ENCODE measurements at places on chromosomes 3 and 15.

GRCh38 chr15:60994963-60995475 lies 234.1 kb downstream of the RORA start:
- DNase-seq: no peak

DNA sequence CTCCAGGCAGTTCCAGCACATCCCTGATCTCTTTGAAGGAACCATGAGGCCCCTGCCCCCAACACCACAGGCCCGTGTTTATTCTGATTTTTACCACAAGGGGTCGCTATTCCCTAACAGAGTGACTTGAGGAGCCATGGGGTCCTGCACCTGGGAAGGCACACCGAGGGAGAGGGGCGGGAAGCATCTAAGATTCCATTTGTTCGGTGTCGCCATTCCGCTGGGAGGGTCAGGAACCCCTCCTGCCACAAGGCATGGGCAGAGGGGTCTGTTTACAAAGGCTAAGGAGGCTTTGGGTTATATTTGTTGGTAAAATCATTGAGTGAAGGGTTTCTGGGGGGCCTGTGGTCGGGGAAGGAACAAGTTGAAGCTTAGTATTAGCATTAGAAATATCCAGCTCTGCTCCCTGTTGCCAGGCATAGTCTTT lies 77.1 kb downstream of the WDR76 start:
- DNase-seq: peak; percentile 82

DNA sequence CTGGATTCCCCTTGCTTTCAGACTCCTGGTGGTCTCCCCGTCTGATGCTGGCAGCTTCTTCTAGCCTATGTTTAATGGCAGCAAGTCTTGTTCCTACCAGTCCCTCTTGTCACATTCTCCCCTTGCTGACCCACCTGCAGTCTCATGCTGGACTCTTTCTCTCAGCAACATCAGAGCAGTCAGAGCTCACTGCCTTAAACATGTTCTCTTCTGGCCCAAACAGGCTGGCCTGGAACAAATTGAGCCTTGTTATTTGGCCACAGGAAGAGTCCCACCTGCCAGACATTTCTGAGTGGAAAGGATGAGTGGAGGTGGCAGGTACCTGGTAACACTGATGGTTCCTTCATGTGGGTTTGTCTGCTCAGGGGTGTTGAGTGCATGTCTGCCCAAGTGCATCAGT lies 59.2 kb upstream of the APEH start:
- DNase-seq: no peak

- DNase-seq: no peak
Measured at GRCh38 chr3:63685340-63685739, 32.9 kb downstream of the SNTN start.

DNA sequence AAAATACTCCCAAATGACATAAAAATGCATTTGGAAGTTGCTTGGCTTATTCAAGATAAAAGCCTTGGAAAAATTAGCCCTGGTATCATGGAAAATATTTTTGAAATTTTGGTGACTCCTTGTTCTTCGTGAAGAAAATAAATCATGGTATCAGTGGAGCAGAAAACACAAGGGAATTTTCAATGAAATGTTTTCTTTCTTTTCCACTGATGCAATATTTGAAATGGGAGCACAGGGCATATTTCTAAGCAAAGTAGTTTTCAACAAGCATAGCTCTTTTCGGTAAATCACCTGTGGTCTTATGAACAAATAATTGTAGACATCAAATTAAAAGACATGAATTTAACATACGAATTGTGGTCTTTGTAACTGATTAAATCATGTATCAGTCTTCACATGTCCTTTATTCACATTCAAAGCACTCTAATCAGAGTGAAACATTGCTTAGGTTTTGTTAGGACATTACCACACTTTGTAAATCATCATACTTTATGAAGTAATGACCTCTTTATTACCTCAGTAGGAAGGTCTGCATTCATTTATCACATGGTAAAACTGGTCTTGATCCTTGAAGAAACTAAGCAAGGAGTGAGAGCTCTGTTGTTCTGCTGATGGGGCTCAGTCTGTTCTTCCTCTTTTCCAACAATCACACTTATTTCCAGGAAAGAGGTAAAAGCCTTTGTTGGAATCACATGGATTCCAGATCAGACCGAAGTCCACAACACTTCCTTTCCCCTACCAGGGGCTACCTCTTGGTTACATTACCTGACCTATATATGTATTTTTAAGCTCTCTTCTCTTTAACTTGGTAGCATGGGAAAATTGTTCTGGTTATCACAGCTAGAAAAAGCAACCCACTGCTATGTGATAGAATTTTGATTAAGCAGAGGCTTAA lies 413.5 kb upstream of the THBS1 start:
- DNase-seq: no peak

- DNase-seq: no peak
Measured at GRCh38 chr3:189058071-189058470, 113.7 kb upstream of the TPRG1 start.

- DNase-seq: no peak
Measured at GRCh38 chr15:33638453-33638852, 327.7 kb downstream of the RYR3 start.

DNA sequence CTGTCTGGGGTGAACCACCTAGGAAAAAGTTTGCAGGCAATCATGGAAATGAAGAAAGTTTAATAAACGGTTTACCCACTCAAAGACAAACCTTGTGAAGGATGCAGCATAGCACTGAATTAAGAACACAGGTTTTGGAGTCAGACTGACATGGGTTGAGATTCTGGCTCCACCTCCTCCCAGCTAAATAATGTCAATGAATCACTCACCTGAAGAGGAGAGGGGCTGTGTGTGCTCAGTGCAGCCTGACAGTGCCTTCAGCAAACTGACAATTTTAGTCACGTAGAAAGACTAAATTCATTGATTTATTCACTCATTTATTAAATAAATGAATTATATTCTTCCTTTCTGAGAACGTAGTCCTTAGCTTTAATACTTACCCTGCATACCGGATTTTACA lies 18.9 kb downstream of the NR1I2 start:
- no peak for DNase-seq
